MV-4-11 (cell line): ENCODE measurements at places on chromosomes 12 and 14.

DNA sequence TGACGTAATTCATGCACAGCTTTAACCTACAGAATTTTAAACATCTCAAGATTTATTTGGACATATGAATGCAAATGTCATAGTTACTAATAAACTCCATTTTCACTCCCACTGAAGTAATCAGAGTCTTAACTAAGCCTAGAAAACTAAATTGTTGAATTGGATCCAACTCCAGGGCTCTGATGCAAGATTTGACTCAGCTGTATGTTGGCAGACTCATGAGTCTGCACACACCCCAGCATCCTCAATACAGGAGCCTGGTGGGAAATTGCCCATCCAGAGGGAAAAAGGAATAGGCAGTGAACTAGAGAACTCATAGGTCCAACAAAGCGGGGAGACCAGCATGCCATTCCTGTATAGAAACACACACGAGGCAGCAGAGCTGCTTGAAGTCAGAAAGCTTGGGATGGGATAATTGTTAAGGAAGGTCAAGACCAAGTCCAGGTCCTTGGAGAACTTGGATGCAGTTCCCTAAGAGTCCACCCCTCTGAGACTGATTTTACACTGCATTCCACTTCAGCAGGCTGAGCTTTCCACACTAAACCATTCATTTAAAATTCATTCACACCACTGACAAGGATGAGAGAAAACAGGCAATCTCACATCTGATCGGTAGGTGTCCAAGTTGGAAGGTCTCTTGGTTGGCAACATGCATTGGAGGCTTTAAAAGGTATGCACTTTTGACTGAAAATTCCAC lies 14.4 kb downstream of the TMTC1 start:
- no peak for DNase-seq

GRCh38 chr12:110168732-110169455 lies 44.7 kb downstream of the IFT81 start:
- no peak for DNase-seq

GRCh38 chr12:108972358-108972757 lies 48.5 kb downstream of the SVOP start:
- no peak for DNase-seq

DNA sequence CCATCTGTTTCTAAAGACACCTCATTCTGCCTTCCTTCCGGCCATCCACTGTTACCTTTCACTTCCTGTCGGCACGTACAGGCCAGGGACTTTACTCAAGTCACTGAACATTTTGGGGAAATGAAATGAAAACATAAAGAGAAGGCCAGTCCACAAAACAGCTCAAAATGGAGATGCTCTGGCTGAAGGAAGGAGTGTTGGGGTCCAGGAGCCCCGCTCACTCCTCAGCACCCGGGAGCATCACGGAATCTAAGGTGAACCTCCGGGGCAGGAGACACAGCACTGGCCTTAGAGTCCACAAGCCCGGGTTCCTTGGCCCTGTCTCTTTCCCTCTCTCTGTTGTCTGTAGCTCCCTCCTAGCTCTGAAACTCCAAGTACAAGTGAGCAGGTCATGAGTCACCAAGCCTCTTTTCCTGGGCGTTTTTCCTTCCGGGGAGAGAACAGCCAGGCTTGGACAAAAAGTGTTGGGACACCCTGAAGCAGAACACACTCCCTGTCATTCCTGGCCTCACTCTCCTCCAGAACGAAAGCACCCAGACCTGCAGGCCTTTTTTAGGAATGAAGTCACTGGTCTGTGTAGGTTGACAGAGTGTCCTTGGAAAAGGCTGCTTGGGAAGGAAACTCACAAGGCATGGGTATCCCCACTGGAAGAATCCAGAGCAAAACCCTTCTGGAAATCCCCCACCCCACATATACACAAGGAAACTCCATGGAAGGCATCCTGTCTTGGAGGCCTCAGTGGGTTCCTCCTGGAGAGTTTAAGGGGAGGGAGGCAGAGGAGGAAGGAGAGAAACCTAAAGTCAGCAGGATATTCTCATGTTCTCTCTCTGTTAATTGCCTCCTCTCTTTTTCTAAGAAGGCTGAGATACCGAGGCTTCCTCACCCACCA lies 245.3 kb downstream of the ZFP36L1 start:
- DNase-seq, result no peak

DNA sequence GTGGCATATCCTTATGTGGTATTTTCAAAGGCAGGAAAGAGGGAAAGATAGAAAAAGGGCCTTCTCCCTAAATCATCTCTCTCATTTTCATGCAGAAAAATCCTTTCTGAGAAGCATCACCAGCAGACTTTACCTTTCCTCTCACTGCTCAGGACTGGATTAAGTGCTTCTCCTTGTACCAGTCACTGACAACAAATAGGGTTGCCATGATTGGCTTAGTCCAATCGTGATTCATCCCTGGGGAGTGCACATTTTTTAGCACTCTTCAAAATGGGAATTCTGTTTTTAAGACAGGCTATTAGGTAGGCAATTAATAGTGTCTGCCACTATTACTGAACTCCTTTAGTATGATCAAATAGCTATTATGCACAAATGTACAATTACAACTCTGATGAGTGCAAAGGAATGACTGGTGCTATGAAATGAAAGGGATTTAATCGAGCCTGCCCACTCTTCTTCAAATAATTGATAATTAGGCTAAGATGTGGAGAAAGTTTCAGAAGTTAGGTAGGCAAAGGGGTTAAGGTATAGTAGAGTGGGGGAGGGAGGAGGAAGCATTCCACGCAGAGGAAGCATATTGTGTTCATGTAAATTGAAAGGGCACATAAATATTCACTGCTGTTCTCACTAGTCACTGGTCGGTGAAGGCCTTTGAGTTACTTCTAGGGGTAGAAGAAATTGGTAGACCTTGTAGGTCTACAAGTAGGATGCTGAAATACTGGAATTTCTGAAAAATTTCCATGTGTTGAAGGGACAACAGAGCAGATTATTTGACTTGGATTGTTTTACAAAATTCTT lies 84.0 kb downstream of the MSRB3 start:
- DNase-seq, result no peak

DNA sequence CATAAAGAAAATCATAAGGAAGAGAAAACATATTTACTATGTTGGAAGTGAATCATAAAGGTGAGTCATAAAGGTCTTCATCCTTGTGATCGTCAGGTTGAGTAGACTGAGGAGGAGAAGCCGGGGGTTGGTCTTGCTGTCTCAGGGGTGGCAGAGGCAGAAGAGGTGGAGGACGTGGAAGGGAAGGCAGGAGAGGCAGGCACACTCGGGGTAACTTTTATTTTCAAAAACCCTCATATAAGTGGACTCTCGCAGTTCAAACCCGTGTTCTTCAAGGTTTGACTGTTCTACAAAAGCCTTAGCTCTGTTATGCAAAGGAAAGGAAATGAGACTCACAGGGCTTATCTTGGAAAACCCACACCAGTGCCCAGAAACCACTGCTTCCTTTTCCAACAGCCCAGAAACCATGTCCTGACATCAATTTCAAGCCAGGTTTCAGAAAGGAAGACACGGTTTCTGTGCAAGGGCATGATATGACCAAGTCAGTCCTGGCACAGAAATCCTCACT lies 14.0 kb downstream of the SMCO2 start:
- DNase-seq, result peak; percentile 94

DNA sequence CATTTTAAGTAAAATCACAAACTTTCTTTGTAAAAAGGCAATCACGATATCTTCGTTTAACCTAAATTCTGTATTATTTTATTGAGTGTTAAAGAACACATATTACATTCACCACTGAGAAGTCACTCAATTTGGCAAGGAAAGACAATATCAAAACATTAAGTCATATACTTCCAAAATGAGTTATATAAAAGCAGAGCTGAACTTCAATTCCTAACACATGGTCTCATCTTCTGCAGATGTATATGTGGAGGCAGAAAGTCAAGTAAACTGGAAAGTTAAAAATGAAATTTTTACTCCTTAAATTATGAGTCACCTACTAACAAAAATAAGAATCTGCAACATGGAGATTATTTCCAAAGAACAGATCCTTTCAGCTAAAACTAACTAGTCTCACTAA lies 28.7 kb downstream of the BMAL2 start:
- no peak for DNase-seq

DNA sequence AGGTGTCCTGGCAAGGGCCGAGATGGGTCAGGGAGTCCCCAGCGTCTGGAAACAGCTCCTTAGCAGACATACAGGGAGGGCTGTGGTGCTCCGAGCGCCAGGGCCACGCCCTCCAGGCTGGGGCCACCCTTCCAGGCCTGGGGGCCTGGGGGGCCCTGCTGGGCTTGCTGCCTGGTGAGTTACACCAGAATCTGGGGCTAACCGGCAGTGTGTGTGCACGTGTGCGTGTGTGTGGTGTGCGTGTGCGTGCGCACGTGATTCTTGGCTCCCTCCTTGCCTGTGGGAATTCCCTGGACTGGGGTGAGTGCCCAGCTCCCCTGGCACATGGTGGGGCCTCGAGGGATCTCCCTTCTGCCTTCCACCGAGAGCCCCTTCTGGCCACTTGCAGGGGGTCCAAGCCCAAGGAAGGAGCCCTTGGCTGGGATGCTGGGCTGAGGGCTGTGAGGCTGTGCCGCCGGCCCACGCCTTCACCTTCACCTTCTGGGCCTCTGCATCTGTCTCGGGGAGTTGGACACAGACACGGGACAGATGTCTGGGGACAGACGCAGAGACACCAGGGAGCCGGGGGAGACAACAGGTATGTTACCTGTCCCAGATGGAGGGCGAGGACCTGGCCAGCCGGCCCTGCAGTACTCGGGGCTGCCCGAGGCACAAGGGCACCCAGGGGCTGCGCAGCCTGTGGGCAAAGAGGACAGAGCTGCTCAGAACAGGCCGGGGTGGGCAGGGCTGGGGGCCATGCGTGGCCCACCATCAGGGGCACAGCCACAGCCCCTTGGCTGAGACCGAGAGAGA lies 37.2 kb downstream of the BEGAIN start:
- no peak for DNase-seq

DNA sequence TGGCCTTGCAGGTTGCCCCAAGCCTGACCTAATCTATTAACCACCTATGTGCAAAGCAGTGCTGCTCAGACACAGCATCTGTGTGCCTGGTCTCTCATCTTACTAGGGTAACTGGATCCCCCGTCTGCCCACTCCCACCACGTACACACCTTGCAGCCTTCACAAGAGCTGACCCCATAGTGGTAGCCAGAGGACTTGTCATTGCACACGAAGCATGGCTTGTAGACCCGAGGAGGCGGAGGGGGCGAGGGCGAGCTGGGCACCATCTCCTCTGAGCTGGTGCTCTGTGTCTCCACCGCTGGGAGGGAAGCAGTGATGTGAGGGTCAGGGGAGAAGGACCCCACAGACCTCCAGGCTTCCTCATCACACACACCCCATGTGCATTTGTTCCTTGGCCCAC lies 8.4 kb upstream of the ITGB7 start:
- no peak for DNase-seq

GRCh38 chr12:47028981-47029708 lies 50.3 kb upstream of the PCED1B start:
- DNase-seq, result no peak

DNA sequence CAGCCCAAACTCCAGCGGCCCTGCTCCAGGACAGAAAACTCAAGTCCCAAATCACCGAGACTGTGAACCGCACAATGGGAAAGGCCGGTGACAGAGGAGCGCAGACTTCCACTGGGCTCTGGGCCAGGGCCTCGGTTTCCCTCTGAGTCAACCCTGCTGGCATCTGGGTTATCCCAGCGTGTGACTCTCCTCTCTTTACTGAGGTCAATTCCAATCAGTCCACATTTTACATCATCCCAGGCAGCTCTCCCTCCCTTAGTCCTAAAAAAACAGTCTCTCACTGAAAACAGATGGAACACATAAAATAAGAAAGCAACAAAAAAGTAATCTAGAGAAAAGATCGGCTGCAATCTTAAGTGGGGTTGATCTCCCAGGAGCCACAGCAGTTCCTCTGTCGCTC lies 36.9 kb downstream of the ITPK1 start:
- no peak for DNase-seq

DNA sequence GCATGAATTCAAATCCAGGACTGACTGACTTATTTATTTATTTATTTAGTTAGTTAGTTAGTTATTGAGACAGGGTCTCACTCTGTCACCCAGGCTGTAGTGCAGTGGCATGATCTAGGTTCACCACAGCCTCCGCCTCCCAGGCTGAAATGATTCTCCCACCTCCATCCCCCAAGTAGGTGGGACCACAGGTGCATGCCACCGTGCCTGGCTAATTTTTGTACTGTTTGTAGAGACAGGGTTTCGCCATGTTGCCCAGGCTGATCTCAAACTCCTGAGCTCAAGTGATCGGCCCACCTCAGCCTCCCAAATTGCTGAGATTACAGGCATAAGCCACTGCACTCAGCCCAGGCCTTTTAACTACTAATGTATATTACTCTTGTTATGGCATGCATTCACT lies 36.0 kb downstream of the BTG1 start:
- no peak for DNase-seq

GRCh38 chr12:94872671-94872970 lies 130.9 kb downstream of the NDUFA12 start:
- DNase-seq, result no peak

DNA sequence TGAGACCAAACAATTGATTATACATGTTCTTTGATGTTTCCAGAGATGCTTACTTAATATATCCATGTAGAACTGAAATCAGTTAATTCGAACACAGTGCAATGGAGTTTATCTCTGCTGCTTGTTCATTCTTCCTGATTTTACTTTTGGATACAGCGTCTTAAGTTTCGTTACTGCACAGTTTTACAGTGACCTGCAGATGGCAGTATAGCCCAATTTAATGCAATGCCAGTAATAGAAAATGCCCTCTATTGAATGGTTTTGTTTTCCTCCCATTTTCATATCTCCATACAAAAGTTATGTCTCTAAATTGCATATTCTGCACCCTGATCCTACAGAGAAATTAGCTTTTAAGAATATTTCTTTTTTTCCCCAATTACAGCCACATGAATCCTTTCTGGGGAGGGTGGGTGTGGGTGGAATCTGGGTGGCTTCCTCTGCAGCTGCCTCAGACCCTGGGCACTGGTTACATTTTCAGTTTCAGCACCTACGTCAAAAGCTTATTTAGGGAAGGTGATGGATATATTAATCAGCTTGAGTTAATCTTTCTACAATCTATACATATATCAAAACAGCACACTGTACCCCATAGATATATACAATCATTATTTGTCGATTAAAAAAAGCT lies 101.1 kb upstream of the DCD start:
- DNase-seq, result peak; percentile 62

GRCh38 chr14:80845856-80846255 lies 95.7 kb downstream of the CEP128 start:
- DNase-seq, result no peak
